ENCODE measurements at places on chromosomes 11 and 22.

DNA sequence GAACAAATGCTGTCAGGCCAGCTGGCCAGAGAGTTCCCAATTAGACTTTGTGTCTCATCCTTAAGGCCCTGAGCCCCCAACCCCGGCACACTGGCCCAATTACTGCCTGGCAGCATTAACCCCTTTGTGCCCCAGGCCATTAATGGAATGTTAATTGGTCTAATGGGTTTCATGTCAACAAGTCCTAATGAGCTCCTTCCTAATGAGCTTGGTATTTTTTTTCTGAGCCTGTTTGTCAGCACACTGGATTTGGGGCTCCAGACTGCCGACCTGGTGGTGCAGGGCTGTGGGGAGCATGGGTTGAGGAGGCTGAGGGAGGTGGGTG is 148.8 kb downstream of the FEZ1 start:
- DNase-seq: no peak

DNA sequence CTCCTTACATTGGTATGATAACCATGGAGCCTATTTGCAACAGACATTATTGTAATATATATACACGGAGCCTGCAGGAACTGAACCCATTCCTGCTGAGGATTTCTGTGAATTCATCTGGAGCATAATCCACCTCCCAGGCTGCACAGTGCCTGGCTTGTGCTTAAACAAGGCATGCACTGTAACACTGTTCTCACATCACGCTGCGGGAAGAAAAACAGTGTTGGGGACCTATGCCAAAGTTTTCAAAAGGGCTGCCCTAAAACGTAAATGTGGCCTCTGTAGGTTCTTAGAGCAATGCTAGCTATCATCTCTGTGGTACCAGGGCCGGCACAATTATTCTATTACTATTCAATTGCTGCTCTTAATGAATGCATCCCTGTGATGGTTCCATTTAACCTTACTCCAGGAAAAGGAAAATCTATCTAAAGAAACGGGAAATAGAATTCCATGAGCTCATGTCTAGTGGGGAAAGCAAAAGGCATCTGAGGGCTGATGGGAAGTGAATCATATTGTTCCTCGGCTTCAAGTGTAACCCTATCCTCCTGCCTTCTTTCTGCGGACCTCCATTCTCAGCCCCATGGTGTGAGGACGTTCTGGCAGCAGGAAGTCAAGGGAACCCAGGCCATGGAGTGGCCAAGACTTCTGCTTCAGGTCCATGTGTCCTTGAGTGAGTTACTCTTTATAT is 525.5 kb downstream of the SOX6 start:
- no peak for DNase-seq

GRCh38 chr11:11958403-11959231 is 49.8 kb downstream of the DKK3 start:
- DNase-seq: no peak

GRCh38 chr11:134181707-134182106 is 42.1 kb downstream of the NCAPD3 start:
- peak; percentile 44 for DNase-seq

- DNase-seq: peak; percentile 32
These were observed 37.9 kb downstream of the ALG9 start for GRCh38 chr11:111833524-111833923.

DNA sequence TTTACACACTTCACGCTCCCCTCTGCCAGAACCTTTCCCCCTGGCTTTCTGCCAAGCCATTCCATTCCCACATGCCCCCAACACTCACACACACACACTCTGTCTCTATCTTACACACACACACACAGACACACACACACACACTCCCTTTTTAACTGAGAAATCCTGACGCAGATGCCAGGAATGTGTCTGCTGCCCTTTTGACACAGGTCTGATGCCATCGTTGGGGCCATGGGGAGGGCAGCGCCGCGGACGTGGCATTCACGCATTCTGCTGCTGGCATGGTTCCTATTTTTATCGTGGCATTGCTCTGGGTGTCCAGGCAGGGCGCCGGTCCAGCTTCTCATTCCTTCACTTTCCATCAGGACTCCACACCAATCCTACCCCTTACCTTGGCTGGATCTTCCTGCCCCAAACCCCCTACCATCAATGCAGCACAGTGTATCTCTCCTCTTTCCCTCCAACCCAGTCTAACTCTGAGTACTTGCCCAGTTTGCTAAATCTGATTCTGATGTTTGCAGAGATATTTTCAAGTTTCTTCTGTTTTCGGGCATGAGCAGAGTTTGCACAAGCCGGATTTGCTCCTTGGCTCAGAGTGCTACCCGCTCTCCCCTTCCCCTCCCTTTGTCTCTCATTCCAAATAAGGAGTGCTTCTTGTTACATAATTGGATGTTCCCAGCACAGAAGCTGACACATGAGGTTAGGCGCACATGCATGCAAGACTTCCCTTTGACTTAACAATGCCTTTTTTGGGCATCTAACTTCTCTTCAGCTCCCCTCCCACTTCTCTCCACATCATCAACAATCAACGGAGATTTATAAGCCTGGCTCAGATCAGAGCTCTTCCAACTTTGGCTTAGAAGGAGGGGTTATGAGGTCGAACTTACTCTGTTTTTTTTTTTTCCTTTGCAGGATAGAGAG is 18.8 kb downstream of the SNX19 start:
- DNase-seq: peak; percentile 97

DNA sequence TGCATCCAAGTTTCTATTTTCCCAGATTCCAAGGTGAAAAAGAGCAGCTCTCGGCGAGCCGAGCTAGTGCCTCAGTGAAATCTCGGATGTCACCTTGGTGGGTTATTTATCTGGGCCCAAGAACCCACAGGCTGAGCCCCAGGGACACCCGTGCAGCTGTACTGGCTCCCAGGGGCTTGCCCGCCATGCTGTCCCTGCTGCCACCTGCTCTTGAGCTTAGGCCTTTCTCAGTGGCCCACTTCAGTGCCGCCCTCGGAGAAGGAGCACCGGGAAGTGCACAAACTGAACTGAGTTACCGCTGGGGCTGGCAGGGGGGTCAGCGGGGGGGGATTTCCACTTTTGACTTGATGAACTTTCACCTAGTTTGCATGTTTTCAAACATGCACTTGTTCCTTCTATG is 27.9 kb downstream of the CPT1A start:
- DNase-seq: no peak

All from cardiac fibroblast (primary cell).